ENCODE measurements at places on chromosomes 6 and 20. TPM values are rescaled to one million over a fixed set of nuclear protein-coding genes. Genes with fewer than 3 reads are reported as not detected.

DNA sequence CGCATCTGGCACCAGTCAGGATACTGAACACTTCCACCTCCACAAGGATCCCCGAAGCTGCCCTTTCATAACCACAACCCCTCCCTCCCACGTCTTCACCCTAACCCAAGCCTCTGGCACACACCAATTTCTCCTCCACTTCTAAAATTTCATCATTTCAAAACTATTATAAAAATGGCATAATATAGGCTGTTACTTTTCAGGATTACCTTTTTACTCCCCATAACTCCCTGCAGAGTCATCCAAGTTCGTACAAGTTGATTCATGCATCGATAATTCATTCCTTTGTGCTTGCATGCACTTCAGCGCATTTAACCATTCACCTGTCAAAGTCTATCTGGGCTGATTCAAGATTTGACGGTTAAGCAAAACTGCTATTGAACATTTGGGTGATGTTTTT, 30.6 kb upstream of the LY86 start:
- H3K4me3 ChIP-seq, result no peak overlapping the region
- no peaks in the 10 kb centered on the region for H3K27me3 ChIP-seq
- no peaks in the 10 kb centered on the region for H3K4me1 ChIP-seq
- H3K27ac ChIP-seq, result no peak overlapping the region
- DNase-seq, result no peak

Gene CNR1
- total RNA-seq, result 9.3 TPM

DNA sequence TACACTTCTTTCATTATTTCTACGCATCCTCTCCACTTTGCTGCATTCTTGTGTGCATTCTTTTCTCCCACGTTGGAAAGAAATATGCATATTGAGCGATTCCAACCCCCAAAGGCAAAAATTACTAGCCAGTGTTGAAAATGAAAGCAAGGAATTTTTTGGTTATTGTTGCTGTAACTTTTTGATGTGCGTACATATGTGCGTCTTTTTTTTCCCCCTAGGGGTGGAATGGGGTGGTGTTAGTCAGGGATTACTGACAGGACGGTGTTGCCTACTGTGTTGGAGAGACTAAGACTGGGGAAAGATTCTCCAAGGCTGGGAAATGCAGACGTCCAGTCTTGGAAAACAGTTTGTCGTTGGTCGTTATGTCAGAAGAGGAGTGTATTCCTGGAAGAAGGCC, 44.2 kb upstream of the ESR1 start:
- H3K4me1 ChIP-seq, result no peaks in the 10 kb centered on the region
- no peaks in the 10 kb centered on the region for H3K36me3 ChIP-seq
- no peak overlapping the region for H3K27ac ChIP-seq
- H3K27me3 ChIP-seq, result no peaks in the 10 kb centered on the region
- DNase-seq, result peak; percentile 10

DNA sequence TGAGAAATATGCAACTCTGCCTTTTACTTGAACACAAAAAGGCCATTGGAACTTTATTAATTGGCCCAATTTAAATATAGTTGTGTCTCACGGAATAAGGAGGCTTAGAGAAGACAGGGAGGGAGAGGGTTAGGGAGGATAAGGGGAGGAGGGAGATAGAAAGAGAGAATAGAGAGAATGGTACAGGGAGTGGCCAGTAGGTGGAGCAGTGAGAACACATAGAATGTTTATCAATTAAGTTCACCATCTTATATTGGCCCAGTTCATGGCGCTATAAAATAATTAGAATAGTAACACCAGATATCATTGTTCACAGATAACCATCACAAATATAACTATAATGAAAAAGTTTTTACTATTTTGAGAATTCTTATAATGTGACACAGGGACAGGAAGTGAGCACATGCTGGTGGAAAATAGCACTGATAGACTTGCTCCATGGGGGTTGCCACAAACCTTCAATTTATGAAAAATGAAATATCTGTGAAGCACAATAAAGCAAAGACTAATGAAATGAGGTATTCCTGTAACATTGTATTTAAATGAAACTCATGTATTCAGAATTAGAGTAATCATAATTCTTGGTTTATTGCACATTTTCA, 374.1 kb upstream of the MANEA start:
- no peaks in the 10 kb centered on the region for H3K36me3 ChIP-seq
- peak; percentile 61 for DNase-seq
- no peaks in the 10 kb centered on the region for H3K27me3 ChIP-seq
- no peak overlapping the region for H3K27ac ChIP-seq
- no peak overlapping the region for H3K4me3 ChIP-seq

DNA sequence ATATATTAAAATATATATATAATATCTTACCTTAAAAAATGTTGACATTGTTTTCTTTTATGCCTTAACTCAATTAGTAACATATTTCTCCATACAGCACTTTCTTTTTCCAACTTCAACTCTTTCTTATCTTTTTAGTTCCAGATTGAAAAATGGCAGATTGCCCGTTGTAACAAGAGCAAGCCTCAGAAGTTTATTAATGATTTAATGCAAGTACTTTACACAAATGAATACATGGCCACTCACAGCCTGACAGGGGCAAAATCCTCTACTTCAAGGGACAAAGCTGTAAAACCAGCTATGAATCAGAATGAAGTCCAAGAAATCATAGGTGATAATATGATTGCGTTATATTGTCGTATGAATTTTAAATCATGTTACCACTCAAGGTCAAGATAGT, 29.4 kb upstream of the KIAA1586 start:
- no peak overlapping the region for H3K4me3 ChIP-seq
- H3K27me3 ChIP-seq, result no peaks in the 10 kb centered on the region
- peaks cover 5% of the 10 kb centered on the region for H3K4me1 ChIP-seq
- no peak overlapping the region for H3K27ac ChIP-seq
- DNase-seq, result no peak

- no peak overlapping the region for H3K4me3 ChIP-seq
- peak; percentile 71 for DNase-seq
- no peaks in the 10 kb centered on the region for H3K27me3 ChIP-seq
- no peaks in the 10 kb centered on the region for H3K36me3 ChIP-seq
Measured at GRCh38 chr20:49595811-49596561, 28.0 kb upstream of the PTGIS start.

Gene HTR1E
- not detected for total RNA-seq

Gene SOX4
- 33.9 TPM for total RNA-seq

DNA sequence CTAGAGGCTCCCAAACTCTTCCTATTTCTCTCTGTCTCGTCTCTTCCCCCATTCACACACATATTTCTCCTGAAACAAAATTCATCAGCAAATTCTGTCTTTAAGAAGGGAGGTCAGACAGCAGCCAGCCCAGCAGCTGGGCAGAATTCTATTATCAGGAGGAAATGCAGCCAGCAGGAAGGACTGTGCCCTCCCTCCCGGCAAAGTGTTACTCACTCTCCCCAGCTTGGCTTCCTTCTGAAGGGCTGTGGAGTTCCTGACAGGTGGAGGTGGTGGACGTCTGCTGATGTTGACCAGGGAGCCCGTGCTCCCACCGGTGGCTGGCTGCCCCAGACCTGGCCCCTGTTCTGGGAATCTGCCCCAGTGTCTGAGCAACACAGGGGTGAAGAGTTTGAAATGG, 37.3 kb downstream of the KCNB1 start:
- no peak overlapping the region for H3K4me3 ChIP-seq
- H3K27ac ChIP-seq, result no peak overlapping the region
- peaks cover 11% of the 10 kb centered on the region for H3K4me1 ChIP-seq

- no peaks in the 10 kb centered on the region for H3K27me3 ChIP-seq
- no peak overlapping the region for H3K27ac ChIP-seq
- peak; percentile 77 for DNase-seq
- H3K36me3 ChIP-seq, result no peaks in the 10 kb centered on the region
- no peaks in the 10 kb centered on the region for H3K4me1 ChIP-seq
- no peak overlapping the region for H3K4me3 ChIP-seq
Measured at GRCh38 chr6:39166189-39166911, 51.4 kb upstream of the SAYSD1 start.

DNA sequence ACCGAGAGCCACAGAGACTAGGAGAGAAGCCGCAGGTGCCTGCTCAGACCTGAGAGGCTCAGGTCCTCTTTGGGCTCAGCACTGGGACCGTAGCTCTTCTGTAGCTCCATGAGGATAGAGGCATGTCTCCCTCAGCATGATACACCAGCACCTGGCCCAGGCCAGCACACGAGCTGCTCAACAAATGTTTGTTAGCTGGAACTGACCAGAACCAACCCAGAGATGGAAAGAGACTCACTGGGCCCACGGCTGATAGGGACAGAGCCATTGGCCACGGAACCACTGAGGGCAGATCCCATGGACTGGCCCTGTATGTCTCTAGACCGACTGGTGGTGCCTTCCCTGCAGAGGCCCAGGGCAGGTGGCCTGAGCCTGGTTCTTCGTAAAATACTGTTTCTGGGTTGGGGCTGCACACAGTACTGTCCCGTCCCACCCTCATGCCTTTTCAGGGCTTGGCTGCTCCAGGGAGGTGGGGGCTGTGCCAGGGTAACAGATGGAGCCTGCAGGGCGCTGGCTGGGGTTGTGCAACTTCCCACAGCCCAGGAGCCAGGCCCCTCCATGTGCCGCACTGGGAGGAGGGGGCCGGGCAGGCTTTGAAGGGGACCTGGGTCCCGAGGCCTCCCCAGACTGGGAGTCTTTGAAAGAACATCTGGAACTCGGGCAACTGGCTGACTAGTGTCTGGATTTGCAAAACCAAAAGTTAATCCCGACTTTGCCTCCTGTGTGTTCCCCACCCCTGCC, 5.2 kb downstream of the C20orf204 start:
- H3K27ac ChIP-seq, result no peak overlapping the region
- peak; percentile 44 for DNase-seq
- no peaks in the 10 kb centered on the region for H3K36me3 ChIP-seq
- peaks cover 20% of the 10 kb centered on the region for H3K27me3 ChIP-seq
- peaks cover 36% of the 10 kb centered on the region for H3K4me1 ChIP-seq
- H3K4me3 ChIP-seq, result no peak overlapping the region

Gene MTO1
- 26.9 TPM for total RNA-seq

Gene IRF4
- total RNA-seq, result 0.03 TPM

DNA sequence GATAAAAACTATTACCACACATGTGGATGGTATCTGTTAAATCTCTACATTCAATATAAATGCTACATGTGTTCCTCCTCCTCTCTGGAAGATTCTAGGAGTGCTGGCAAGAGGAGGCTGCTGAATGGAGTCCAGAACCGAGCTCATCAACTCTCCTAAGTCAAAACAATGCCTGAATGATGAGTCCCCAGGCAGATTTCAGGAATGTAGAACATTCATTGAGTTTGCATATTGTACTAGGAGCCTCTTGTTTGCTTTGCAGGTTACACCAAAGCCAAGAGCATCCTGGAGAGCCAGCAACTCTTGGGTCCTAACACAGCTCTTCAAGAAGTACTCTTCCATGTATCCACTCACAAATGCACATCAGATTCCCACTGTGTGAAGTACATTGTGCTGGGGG, 117.6 kb upstream of the UST start:
- H3K4me1 ChIP-seq, result no peaks in the 10 kb centered on the region
- H3K4me3 ChIP-seq, result no peak overlapping the region
- no peaks in the 10 kb centered on the region for H3K36me3 ChIP-seq
- no peaks in the 10 kb centered on the region for H3K27me3 ChIP-seq
- H3K27ac ChIP-seq, result no peak overlapping the region
- DNase-seq, result no peak

- H3K27me3 ChIP-seq, result no peaks in the 10 kb centered on the region
- H3K27ac ChIP-seq, result no peak overlapping the region
- DNase-seq, result no peak
- no peaks in the 10 kb centered on the region for H3K4me1 ChIP-seq
Measured at GRCh38 chr6:131084982-131085381, 21.9 kb upstream of the EPB41L2 start.

DNA sequence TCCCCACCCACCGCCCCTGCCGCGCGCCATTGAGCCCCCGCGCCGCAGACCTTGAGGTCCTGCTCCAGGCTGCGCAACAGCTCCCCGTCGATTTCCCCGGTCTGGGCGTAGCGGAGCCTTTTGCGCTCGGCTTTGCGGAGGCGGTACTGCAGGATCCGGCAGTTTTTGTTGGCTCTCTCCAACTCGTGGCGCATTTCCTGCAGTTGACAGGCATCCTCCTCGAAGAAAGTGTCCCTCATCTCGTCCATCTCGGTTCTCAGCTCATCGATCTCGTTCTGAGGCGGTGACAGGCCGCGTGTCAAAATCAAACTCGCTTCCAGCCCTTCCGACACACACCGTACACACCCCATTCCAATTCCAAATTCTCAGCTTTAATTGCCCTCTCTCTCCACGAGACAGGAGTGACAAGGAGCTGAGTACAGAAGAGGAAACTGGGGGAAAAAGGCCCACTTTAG, 4.3 kb downstream of the MTCL3 start:
- peak overlapping the region; percentile 70 for H3K4me3 ChIP-seq
- H3K4me1 ChIP-seq, result no peaks in the 10 kb centered on the region
- no peaks in the 10 kb centered on the region for H3K27me3 ChIP-seq
- no peaks in the 10 kb centered on the region for H3K36me3 ChIP-seq
- no peak for DNase-seq

Gene UBD
- not detected for total RNA-seq

DNA sequence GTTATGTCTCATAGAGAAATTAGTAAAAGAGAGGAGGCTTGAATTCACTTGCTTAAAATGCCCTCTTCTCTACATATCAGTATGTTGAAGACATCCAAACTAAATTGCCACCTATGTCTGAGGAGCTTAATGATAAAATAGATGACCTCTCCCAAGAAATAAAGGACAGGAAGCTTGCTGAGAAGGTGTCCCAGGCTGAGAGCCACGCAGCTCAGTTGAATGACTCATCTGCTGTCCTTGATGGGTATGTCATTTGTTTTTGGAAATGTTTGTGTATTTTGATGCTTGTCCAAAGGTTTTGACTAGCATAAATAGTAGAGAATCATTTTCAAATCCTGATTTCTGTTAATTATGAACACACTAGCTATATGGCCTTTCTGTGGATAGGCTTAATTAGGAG, 307.7 kb downstream of the ARHGAP18 start:
- no peak overlapping the region for H3K27ac ChIP-seq
- H3K27me3 ChIP-seq, result no peaks in the 10 kb centered on the region
- DNase-seq, result no peak
- no peak overlapping the region for H3K4me3 ChIP-seq
- H3K36me3 ChIP-seq, result no peaks in the 10 kb centered on the region

DNA sequence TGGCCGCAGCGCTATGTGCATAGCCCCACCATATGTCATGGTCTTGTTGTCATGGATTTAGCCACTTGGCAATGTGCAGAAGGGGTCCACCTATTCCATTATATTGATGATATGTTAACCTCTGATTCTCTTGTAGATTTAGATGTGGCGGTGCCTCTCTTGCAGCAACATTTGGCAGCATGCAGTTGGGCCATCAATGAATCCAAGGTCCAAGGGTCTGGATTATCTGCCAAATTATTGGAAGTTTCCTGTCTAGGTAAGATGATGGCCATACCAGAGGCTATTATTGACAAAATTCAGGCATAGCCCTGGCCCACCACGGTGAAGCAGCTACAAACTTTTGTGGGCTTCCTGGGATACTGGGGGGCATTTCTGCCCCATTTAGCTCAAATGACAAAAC, 31.4 kb downstream of the HDDC2 start:
- no peak overlapping the region for H3K4me3 ChIP-seq
- no peaks in the 10 kb centered on the region for H3K27me3 ChIP-seq
- H3K27ac ChIP-seq, result no peak overlapping the region
- no peak for DNase-seq
- H3K4me1 ChIP-seq, result no peaks in the 10 kb centered on the region

Gene SUMO4
- 1.1 TPM for total RNA-seq

Data from SJCRH30 (cell line).